ENCODE measurements at places on chromosomes 4 and X.
A peak's percentile ranks its signal among the peaks of the same experiment; 100 is the strongest.

- peak; percentile 94 for DNase-seq
Measured at GRCh38 chr4:38678078-38678477, 14.1 kb downstream of the KLF3 start.

GRCh38 chr4:169256101-169256612, 14.6 kb downstream of the SH3RF1 start:
- no peak for DNase-seq

GRCh38 chr4:154743683-154744340, at the start of gene LRAT:
LRAT (plus strand) TSS chr4:154744000; CDS start chr4:154744327, 327 bp downstream.
- DNase-seq = peak; percentile 18

GRCh38 chr4:140826701-140827027, 70.5 kb upstream of the TBC1D9 start:
- no peak for DNase-seq

DNA sequence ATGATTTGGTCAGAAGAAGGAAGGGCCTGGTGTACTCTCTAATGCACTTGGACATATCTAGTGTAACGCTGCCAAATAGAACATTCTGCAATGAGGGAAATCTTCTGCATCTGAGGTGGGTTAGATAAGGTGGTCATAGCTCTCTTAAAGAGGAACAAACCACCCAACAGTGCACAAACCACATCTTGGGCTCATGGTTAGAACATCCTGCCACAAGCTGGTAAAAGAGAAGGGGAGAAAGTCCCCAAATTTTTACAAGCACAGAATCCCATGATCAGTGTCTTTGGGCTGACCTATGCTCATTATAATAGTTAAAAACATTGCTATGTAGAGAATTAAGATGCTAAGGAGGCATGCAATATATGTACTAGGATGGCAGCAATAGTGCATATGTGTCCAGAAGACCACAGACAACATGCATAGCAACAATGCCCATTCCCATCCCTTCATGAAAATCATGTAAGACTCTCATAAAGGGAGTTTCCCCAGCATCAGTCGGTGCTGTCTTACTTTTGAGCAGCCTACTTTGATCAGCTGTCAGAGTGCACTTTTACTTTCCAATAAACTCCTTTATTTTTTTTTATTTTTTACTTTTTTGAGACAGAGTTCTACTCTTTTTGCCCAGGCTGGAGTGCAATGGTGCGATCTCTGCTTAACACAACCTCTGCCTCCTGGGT, 99.7 kb upstream of the SLC7A11 start:
- no peak for DNase-seq

GRCh38 chr4:165415910-165416309, 37.1 kb downstream of the CPE start:
- DNase-seq = no peak

- DNase-seq = no peak
Measured at GRCh38 chr4:20735931-20736330, 35.7 kb downstream of the PACRGL start.

DNA sequence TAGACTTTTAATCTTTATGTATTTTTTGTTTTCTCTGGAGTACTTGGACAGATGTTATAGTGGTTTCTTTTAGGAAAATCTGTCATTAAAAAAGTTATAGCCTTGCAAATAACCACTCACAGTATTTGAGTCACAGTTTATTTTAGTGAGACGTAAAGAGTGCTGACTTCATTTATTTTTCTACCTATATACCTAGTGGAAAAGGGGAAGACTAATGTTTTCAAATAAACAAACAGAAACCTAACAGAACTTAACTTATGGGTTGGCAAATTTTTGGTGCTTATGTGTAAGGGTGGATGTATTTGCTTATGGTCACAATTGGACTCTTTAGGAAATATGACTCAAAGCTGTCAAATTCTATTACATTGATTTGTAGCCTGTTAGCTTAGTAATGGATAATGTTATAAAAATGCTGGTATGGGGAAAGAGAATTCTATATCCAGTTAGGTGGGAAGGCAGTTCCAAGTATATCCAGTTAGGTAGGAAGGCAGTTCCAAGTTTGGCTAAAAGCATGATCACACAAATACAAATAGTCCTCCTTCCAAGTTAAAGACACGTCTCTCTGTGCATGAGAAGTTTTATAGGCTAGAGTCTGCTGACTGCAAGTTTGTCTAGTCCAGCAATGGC, 61.9 kb downstream of the SLC9A6 start:
- DNase-seq = peak; percentile 26

GRCh38 chrX:134406356-134407064, 53.5 kb upstream of the HPRT1 start:
- no peak for DNase-seq

DNA sequence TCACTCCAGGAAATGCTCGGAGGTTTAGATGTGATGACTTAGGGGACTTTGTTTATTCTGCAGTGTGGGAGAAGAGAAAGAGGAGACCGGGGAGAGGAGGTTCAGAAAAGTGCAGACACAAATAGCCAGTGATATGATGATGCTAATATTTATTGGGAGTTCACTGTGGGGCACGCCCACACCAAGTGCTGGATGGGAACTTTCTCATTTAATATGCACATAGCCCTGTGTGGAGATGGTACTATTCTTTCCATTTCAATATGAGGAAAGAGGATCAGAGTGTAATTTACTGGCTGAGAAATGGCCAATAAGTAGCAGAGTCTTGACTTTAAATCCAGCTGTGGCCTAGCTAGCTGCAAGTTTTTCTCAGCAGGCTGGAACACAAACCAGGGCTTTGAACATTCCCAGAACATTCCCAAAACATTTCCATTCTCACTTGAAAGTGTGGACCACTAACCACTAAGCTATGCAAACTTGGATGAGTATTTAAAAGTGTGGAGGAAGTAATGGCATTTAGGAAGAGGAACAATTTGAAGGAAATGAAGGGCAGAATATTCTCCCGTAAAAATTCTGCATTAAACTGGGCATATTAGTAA, 231.7 kb downstream of the HS3ST1 start:
- DNase-seq = no peak

- no peak for DNase-seq
Measured at GRCh38 chr4:73615613-73616012, 4.6 kb downstream of the RASSF6 start.

GRCh38 chrX:45845142-45845541, 644.5 kb upstream of the DIPK2B start:
- DNase-seq = no peak

GRCh38 chr4:125529071-125529470, 214.3 kb downstream of the FAT4 start:
- no peak for DNase-seq

- DNase-seq = no peak
Measured at GRCh38 chr4:164239433-164239832, 514.5 kb upstream of the SMIM31 start.

DNA sequence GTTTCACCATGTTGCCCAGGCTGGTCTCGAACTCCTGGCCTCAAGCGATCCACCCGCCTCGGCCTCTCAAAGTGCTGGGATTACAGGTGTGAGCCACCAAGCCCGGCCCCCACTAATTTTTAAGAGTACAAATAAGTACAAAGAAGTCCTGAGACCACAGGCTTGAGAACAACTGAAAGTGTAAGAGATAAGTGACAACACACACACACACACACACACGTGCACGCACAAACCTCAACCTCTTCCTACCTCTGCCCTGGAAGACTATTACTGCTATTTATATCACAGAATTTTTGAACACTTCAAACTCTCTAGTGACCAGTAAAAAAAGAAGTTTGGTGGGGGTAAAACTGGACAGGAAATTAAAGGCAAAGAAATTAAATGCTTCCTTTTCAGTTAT, 7.5 kb downstream of the KLHL15 start:
- DNase-seq = no peak

GRCh38 chr4:152072001-152072485, 311.2 kb upstream of the GATB start:
- DNase-seq = peak; percentile 21

GRCh38 chrX:107894038-107894437, 68.4 kb downstream of the MID2 start:
- DNase-seq = peak; percentile 47

DNA sequence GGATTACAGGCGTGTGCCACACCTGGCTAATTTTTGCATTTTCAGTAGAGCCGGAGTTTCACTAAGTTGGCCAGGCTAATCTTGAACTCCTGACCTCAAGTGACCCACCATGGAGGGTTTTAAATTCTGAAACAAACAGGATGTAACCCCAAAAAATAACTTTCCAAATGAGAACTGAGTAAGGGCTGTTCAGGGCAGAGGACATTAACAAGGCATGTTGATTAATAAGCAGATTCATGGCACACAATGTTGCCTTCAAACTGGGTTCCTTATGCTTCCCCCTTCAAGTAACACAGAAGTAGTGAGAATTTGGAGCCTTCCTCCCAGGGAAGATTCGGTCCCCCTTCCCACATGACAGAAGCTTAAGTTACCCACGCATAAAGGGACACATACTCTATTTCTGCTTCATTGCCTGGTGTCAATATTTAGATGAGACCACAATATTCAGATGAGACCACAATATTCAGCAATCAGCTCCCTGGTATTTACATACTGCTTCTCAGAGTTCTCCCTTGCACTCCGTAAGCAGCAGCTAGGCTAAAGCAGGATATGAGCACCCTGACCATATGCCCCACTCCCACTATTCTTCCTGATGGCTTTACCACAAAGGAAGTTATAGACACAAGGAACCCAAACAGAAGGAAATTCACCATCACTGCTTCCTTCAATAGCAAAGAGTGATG, 21.4 kb downstream of the GRSF1 start:
- DNase-seq = no peak

DNA sequence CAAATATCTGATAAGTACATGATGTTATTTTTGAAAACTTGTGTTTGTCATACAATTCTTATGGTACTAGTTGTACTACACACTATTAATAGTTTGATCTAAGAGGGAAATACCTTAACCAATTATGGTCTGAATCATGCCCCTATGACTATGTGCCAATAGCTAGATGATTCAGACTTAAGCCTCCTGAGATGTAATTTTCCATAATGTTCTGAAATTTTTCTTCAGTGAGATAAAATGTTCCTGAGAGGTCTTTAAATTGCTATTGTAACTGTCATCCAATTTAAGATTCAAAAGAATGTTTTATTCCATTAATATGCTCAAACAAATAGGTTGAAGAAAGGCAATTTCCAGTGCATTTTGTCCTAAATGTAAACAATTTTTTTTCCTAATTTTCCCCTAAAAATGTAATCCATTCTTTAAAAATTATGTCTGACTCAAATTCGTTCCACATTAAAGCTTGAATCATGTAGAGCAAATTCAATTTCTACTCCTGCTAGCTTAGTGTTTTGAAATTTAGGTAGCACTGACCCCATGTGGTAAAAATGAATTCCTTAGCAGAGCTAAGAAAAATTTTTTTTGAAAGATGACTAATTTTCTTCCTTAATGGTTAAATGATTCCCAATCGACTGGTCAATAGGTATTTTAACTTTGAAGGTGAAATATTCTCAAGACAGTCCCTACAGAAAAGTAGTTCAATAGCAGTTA, 49.1 kb downstream of the APOOL start:
- peak; percentile 83 for DNase-seq

DNA sequence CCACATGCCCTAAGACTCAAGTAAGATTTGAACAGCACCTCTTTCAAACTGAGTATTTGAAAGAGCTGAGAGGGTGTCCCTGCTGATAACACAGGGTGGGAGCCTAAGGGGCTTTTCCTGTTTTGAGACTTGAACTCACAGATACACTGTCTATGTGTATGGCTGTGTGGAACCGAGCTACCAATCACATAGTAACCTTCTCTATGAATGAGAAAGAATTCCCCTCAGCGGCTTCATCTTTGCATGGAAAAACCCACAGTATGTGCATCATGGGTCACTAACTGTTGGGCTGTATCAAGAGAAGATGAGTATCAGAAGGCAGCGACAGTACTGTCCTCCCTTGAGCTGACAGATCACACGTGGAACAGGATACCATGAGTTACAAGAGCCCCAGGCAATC, 336.3 kb downstream of the AFF2 start:
- no peak for DNase-seq

DNA sequence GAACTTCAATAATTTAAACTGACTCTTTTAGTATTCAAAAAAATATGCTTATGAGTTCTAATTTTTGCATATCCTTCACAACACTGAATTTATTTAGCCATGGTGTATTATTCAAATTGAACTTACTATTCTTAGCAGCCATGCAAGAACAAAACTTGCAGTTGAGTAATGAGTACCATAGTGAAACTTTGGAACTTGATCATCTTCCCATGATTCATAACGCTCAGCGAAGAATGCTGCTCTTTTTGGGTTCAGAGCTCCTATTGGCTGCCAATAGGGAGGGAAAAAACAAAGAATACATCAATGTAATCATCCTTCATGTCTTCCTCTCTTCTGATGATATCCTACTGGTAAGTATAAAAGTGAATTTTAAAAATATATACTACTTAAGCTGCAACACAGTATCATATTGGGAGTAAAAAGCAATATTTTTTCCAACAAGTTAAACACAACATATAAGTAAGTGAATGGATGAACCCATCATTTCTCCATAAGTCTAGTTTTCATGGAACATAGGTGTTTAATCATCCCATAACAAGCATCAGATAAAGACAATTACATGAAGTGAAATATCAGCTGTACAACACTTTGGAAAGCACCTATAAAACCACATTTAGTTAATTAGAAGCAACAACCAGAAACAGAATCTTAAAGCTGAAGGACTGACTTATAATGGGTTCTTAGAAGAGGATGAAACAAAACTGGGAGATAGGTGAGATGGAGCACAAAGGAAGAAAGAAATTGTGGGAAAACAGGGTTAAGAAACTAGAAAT, 145.2 kb upstream of the MAB21L2 start:
- no peak for DNase-seq

DNA sequence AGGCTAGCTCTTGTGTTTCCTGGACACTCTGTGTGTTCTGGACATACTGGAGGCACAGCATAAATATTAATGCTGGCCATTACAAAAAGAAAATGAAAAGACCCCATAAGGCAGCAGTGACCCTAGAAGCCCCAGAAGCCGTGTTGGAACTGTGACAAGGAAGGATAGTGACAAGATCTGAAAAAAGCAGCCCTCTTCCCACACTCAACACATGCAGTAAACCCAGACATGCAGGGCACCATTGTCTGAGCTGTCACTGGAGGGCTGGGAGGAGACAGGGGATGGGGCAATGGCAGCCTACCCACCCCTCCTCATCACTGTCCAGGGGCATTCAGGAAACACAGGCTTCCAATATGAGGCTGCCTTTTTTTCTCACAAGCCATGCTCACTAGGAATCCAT, 6.5 kb downstream of the TRIM2 start:
- DNase-seq = no peak

DNA sequence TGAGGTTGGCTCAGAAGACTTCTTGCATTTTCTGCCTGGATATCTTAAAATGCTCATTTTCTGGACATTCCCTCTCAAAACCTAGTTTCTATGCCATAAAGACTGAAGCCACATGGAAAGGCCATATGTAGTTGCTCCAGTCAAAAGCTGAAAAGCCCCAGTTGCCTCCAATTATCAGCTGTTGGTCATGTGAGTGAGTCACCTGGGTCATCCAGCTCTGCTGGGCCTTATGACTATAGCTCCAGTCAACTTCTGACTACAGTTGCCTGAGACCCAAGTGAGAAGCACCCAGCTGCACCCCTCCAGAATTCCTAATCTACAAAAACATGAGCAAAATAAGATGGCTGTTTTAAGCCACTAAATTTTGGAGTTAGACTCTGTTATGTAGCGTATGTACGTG, 41.9 kb downstream of the HELQ start:
- DNase-seq = no peak
